GM23338 (cell line): ENCODE measurements at places on chromosomes 4 and X.

GRCh38 chrX:1807301-1807731 lies 192.5 kb downstream of the ASMT start:
- peak; percentile 77 for DNase-seq

DNA sequence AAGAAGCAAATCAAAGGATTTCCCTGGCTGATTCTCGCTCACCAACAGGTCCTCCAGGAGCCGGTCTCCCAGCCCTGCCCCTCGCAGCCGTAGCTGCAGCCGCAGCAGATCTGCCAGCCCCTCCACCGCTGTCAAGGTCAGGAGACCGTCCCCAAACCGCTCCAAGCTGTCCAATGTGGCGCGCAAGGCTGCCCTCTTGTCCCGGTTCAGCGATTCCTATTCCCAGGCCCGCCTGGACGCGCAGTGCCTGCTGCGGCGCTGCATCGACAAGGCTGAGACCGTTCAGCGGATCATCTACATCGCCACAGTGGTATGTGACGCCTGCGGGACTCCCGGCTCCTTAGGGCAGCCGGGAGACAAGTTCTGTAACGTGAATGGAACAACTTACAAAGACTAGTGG lies 25.6 kb downstream of the SPATA18 start:
- DNase-seq = peak; percentile 86

DNA sequence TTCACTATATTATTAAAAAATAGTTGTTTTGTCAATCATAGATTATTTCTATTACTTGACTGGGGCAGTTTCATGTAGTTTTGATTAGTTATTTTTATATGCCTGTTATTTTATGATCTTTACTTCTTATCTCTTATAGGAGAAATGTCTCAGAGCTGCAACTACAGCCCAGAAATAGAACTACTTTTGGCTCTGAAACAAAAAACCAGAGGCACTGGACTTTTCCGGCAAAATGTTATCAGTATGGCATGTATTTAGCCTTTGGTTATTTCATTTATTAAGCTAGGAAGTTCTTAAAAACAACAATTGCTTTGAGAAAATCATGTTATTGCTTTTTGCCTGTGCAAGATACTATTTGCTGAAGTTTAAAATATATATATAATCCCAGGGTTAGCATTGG lies 566.5 kb downstream of the ANKRD50 start:
- DNase-seq = no peak

- no peak for DNase-seq
Measured at GRCh38 chr4:168269896-168270295, 48.7 kb downstream of the DDX60 start.

- DNase-seq = no peak
Measured at GRCh38 chrX:103477496-103477895, 41.8 kb downstream of the RAB40A start.

DNA sequence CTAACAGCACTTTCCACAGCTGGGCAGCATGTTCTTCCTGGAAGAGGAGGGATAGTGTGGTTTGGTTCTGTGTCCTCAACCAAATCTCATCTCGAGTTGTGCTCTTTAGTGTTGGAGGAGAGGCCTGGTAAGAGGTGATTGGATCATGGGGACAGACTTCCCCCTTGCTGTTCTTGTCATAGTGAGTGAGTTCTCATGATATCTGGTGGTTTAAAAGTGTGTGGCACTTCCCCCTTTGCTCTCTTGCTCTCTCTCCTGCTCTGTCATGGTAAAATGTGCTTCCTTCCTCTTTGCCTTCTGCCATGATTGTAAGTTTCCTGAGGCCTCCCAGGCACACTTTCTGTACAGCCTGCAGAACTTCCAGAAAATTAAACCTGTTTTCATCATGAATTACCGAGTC lies 133.7 kb upstream of the NDP start:
- no peak for DNase-seq

GRCh38 chr4:70783096-70783495 lies 56.6 kb downstream of the GRSF1 start:
- DNase-seq = no peak

DNA sequence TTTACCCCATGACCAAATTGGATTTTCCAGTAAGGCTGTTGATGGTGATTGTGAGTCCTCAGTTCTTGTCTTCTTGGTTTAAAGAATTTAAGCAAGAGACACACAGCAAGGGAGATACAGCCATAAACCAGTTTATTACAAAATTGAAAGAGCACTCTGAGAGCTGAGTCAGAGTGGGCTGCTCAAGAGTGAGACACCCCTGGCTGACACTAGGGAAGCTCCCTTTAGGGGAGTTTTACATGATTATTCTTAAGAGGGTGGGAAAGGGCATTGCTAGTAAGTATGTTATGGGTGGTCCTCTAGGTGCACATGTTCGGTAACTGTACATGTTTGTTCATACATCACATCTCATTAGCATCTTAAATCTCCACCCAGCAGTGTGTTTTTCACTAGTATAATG lies 18.8 kb upstream of the ZNF81 start:
- no peak for DNase-seq

- no peak for DNase-seq
Measured at GRCh38 chr4:118397623-118397979, 44.8 kb upstream of the PRSS12 start.

- DNase-seq = no peak
Measured at GRCh38 chr4:171676555-171677215, 136.5 kb upstream of the GALNTL6 start.

DNA sequence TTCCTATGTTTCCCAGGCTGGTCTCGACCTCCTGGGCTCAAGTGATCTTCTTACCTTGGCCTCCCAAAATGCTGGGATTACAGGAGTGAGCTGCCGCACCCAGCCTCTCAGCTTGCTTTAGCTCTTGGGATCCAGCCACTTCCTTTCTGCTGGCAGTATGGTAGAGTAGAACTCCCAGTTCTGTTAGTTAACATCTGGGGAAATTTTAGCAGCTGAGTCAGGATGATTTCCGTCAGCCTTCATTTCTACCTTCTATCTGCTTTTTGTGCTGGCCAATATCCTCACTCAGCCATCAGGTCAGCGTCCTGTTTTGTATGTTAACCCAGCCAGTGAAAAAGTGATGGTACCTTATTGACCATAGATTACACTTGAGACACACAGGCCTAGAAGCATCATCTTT lies 59.3 kb upstream of the GPC4 start:
- DNase-seq = no peak
